MCF 10A (cell line): ENCODE measurements at places on chromosomes 13 and 19. TPM values are rescaled to one million over a fixed set of nuclear protein-coding genes. Genes with fewer than 3 reads are reported as not detected.

DNA sequence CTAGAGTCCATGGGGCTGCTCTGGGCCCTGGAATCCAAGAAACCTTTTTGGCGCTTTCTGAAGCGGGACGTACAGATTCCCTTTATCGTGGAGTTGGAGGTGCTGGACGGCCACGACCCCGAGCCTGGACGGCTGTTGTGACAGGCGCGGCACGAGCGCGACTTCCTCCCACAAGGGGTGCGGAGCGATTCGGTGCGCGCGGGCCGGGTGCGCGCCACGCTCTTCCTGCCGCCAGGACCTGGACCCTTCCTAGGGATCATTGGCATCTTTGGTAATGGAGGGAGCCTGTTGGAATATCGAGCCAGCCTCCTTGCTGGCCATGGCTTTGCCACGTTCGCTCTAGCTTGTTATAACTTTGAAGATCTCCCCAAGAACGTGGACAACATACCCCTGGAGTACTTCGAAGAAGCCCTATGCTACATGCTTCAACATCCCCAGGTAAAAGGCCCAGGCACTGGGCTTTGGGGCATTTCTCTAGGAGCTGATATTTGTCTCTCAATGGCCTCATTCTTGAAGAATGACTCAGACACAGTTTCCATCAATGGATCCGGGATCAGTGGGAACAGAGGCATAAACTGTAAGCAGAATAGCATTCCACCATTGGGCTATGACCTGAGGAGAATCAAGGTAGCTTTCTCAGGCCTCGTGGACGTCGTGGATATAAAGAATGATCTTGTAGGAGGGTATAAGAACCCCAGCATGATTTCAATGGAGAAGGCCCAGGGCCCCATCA lies 3.5 kb upstream of the ZFP82 start:
- no peak for DNase-seq

DNA sequence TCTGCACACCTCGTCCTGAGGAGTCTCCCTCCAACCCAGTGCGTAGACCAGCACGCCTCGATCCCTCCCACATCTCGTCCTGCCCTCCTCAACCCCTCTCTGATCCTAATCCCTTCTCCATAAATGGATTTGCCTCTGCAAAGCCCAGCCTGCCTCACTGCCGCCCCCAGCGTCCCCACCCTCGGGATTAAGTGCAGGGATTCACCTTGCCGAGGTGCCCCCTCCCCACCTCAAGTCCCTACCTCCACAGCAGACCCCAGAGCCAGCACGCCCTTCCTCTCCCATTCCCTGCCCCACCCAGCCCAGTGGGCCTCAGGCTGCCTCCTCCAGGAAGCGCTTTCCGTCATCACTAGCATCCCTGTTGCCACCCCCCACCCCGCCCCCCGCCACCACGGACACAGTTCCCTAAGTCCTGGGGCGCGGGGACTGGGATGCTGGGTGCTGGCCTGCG lies 4.0 kb downstream of the KLF16 start:
- no peak for DNase-seq

DNA sequence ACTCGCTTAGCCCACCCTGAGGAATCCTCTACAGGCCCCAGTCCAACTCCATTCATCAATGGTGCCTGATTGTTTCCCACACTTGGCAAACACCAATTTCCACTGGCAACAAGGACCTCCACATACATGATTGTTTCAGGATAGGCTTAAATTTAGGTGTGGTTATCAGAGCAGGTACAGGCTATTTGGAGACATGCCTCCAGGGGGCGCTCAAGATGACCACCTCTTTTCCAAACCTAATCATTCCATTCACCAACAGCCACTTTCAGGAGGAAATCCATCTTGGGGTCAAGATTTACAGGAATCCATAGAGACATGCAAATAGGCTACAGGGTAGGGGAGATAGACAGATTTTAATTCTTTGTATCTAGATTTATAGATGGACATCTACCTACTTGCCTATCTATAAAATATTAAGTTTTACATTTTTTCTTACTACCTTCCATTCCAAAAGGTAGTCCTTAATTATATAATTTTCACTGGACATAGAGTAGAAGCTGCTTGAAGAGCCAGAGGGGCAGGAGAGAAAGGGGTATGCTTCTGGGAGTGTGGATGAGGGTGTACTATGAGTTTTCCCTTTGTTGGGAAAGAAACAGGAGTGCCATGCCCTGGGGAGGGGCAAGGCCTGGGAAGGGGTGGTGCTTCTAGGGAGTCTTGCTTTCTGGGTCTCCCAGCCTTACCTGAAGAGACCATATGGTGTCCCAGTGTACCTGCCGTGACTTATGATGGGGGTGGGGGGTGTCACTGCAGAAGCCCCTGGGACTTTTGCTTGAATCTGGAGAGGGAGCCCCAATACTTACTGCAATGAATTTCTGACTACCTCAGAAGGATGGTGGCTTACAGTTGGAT lies 14.1 kb upstream of the PCDH8 start:
- peak; percentile 53 for DNase-seq

The ERICH4 gene
- not detected in 2 replicates for total RNA-seq

GRCh38 chr13:41616151-41616550 lies 158.8 kb downstream of the RGCC start:
- DNase-seq, result no peak
